ENCODE measurements at places on chromosomes 1 and 21.
A peak's percentile ranks its signal among the peaks of the same experiment; 100 is the strongest.

DNA sequence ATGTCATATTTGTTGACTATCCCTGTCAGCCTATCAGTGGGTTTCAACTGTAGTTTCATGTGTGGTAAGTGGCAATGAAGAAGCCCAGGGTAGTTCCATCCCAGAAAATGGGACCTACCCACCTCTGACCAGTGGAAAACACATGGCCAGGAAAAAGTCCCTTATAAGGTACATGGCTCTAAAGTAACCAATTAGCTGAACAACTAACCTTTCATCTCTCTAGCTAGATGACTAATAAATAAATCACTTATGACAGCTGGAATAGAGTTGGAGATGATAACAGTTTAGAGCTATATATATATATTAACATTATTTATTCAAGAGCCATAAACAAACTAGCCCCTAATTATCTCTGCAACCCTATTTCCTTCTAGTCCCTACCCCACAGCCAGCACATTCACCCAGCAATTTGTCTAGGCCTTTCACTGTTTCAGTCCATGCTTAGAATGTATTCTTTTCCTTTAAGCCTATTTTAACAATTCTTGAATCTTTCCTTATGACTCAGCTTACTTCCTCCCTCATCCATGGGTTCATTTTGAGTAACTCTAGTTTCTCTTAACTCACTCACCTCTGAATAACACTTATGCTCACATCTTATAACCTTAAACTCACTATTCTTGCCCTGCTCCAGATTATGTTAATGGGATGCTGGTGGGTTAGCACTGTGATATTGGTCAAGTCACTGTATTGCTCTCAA lies 83.7 kb downstream of the TNFSF18 start:
- DNase-seq, result peak; percentile 33

DNA sequence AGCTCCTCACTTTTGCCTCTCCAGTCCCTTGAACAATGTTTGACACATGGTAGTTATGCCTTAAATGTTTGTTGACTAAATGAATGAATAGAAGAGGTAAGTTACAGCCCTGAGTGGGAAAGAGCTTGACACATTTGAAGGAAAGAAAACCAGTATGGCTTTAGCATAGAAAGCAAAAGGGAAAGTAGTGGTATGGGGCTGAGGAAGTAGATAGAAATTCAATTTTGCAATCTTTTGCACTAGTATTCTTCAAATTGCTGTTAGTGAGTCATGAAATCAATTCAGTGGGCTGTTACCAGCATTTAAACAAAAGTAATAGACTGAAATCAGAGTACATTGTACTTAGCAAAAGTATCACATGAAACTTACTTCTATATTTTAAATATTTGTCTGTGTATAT lies 21.1 kb downstream of the PLA2G4A start:
- no peak for DNase-seq

GRCh38 chr1:171819946-171820345 lies 21.4 kb upstream of the DNM3 start:
- DNase-seq, result no peak

DNA sequence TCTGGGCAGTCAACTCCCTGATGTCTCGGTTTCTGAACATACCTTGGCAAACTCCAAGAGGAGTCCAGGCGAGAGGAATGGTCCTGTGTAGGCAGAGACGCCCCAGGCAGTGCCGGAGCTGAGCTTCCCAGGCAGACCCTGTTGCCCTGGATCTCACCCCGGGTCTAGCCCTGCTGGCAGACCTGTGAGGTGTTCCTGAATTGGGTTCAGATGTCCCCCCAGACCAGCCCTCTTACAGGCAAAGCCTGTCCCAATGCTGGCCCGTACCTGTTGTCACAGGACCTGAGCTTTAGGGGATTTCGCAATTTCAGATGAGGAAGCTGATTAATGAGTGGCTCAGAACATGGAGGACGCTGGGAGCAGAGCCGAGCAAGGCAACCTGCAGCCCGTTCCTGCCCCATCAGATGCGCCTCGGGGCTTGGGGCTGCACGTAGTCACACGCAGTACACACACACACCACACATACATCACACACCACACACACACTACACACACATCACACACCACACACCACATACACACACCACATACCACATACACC lies 38.5 kb upstream of the PDE9A start:
- DNase-seq, result peak; percentile 85

GRCh38 chr1:108811611-108812010 lies 45.3 kb downstream of the AKNAD1 start:
- DNase-seq, result no peak

DNA sequence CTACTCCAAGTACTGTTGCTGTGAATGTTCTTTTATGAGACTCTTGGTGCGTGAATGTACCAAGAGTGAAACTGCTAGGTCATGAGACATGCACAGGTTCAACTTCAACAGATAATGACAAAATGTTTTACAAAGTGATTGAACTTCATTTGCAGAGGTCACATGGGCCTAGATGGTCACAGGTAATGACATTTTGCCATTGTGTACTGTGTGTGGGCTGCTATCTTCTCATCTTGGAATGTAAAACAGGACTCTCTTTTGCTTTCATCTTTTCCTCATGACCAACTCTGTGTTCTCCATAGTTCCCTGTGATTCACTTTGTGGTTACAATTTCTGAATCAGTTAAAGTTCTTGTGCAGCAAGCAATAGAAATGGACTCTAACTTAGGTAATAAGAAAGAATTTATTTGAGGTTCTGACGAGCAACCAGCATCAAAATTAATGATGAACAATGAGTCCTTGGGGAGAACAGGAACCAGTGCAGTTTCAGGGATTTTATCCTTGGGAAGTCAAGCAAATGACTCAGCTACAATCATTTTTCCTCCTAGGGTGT lies 16.2 kb upstream of the TSNAX start:
- DNase-seq, result no peak

- peak; percentile 87 for DNase-seq
Observed at GRCh38 chr1:17569200-17570139, 30.0 kb downstream of the ARHGEF10L start.

DNA sequence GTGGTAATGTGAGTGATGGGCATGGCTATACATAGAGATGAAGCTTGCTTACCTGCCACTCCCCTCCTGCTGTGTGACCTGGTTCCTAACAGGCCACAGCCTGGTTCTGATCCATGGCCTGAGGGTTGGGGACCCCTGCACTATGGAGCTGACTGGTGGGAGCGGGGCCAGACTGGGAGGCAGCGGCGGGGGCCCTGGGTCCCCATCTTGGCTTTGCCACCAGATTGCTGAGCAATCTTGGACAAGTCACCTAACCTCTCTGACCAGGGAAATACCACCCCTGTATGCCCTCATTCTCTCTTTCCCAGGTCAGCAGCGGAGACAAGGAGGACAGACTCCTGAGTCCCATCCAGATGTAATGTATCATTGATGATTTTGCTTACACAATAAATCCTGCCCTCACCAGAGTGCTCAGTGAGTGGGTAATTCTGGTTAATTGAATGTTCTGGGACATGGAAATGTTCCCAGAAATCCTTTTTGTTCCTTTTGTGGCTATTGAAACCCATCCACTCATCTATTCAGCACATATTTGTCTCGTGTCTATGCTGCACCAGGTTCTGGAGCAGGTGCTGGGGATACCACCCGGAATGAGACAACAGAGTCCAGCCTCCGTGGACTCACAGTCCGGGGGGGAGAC lies 4.1 kb upstream of the ARHGEF10L start:
- no peak for DNase-seq

DNA sequence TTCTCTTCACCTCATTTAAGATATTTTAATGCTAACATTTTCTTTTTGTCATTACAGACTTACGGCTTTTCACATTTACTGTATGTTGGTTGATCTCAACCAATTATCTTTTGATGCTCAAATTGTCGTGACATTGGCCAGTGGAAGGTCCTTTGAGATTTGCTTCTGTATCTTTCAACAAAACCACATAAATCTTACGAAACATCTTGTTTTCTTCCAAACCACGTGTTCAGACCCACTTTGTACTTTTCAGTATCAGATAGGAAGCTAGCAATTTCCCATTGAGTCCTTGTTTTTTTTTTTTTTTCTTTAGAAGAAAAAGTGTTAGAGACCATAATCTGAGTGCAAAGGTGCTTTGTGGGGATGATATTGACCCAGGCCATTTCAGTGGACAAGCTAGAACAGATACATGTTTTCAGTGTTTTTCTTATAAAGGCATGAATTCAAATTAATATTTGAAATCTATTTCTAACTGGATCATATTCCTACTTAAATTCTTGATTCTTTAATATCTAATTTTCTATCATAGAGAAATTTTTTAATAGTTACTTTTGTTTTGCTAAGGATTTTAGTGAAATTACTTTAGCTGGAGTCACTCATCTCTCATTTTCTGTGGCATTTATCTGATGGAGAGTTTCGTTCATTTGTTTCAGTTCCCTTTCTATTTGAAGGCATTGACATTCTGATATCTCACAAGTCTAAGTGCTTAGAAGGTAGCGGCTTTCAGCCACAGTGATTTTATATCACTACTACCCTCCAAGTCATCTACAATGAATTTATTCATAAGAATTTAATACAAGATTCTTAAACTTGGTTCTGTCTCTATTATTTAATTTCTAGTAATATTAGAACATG lies 26.7 kb downstream of the ATG4C start:
- DNase-seq, result no peak

DNA sequence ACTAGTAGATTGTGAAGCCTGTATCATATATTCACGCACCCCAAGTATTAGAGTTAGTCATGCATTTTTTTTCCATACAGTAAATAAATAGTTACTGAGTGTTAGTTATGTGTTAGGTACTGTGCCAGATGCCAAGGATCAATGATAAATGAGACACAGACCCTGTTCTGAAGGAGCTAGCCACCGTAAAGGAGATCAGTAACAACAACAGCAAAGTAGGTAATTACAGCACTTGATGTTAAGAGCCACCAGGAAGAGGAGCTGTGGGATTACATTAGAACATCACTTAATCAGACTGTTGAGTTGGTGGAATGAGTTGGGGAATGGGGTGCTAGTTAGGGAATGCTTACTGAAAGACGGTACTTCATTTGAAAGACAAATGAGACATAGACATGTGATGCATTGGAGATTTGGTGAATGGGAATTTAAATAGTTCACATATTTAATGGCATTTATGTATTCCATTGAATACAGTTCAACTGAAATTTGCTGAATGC lies 21.0 kb downstream of the PRKAA2 start:
- no peak for DNase-seq

DNA sequence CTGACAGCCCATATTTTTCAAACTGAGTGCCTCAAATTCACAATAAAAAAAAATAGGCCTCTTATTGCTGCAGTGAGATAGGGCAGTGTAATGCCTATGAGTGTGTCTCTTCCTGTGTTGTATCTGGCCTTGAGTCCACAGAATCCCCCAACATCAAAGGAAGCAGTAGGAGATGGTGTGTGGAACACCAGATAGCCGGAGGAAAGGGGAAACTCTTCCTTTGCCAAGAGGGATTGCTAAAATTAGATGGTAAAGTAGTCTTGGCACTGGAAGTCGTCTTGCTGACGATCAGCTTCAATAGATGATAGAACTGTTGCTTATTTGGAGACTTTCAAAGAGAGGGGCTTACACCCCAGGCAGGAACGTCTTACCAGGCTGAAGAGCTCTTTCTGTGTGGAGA lies 51.8 kb downstream of the RUNX1 start:
- DNase-seq, result no peak

DNA sequence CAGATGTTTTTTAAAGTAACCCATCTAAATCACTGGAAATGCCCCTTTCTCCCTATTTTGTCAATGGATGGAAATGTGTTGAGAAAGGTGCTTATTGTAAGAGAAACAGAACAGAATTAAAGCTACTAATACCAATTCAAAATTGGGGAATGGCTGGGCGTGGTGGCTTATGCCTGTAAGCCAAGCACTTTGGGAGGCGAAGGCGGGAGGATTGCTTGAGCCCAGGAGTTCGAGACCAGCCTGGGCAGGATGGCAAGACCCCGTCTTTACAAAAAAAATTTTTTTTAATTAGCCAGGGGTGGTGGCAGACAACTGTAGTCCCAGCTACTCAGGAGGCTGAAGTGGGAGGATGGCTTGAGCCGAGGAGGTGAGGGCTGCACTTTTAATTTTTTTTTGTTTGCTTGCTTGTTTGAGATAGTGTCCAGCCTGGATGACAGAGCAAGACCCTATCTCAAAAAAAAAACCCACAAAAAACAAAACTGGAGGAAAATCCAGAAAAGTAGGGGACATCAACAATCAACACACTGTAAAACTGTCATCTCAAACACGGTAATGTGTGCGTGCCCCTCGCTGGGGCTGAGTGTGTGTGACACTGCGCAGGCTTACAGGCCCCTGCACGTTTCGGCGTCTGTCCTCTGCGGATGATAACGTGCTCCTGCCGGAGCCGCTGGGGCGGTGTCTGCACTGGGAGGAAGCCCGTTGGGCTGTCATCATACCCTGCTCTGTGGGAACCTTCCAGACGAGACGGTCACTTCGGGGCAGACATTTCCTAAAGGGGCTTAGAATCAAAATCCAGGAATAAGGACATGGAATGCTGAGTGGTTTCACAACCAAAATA lies 11.6 kb upstream of the POFUT2 start:
- DNase-seq, result no peak

DNA sequence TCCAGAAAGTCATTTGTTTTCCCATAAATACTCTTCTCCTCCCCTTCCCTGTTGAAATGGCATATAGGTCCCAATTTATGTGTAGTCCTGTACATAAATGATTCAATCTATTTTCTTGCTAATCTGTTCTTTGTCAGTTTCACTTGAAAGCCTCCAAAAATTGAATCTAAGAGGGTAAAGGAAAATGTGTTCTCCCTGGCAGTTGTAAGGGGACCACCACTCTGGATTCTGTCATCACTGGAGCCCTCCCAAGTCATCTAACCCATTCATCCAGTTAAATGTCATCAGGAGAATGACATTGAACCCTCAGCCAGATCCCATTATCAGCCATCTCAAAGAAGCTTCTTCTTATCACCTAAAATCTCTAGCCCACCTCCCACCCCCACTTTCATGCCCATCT lies 35.0 kb upstream of the RNF2 start:
- DNase-seq, result no peak

GRCh38 chr1:159802111-159802510 lies at the start of gene FCRL6:
Gene FCRL6, plus strand, starts transcription at chr1:159802360. Its CDS starts 65 bp downstream, at chr1:159802425.
- no peak for DNase-seq

GRCh38 chr21:38170704-38171682 lies 85.8 kb upstream of the KCNJ15 start:
- peak; percentile 47 for DNase-seq

DNA sequence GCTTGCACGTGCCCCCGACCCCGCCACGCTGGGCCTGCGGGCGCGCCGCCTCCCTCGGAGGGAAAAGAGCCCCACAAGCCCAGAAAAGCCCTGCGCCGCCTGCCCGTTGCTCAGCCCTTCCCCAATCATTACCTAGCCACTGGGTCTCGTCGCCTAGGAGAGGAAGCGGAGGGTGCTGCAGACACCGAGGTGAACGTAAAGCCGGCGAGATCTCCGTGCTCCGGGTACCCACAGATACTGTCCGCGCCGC lies at the start of gene ENO1:
Gene ENO1, minus strand, starts transcription at position 239 of the 250 bp plus-strand sequence. CDS start 3,778 bp downstream, outside the sequence.
- DNase-seq, result no peak

- DNase-seq, result peak; percentile 75
Observed at GRCh38 chr1:193406901-193407300, 220.5 kb upstream of the B3GALT2 start.
